Hematopoietic multipotent progenitor cell (in vitro differentiated cells): ENCODE measurements at places on chromosomes 5 and 9. TPM values are rescaled to one million over a fixed set of nuclear protein-coding genes. Genes with fewer than 3 reads are reported as not detected.

The HSD17B3 gene
- not detected for total RNA-seq

The F12 gene
- total RNA-seq: 3.2 TPM

The SPATA31E1 gene
- not detected for total RNA-seq

The DEPDC1B gene
- 3.8 TPM for total RNA-seq

The ESM1 gene
- under 0.01 TPM for total RNA-seq

The DBH gene
- not detected for total RNA-seq

The LCN15 gene
- not detected for total RNA-seq

The CSF1R gene
- total RNA-seq: 3.2 TPM

The LCN2 gene
- total RNA-seq: 2.2 TPM

The SPINK13 gene
- not detected for total RNA-seq

The CHSY3 gene
- 0.27 TPM for total RNA-seq

The ADCY2 gene
- 0.27 TPM for total RNA-seq

The SPATA9 gene
- total RNA-seq: under 0.01 TPM

The SAXO1 gene
- under 0.01 TPM for total RNA-seq

The PCDHB13 gene
- under 0.01 TPM for total RNA-seq

The NME5 gene
- total RNA-seq: 0.27 TPM

The TMEM38B gene
- 18.3 TPM for total RNA-seq

The MYORG gene
- total RNA-seq: 1.3 TPM
